Activated CD8-positive, alpha-beta T cell treated with anti-CD3 and anti-CD28 coated beads for 36 hours (primary cell): ENCODE measurements at places on chromosomes 16 and 17.

DNA sequence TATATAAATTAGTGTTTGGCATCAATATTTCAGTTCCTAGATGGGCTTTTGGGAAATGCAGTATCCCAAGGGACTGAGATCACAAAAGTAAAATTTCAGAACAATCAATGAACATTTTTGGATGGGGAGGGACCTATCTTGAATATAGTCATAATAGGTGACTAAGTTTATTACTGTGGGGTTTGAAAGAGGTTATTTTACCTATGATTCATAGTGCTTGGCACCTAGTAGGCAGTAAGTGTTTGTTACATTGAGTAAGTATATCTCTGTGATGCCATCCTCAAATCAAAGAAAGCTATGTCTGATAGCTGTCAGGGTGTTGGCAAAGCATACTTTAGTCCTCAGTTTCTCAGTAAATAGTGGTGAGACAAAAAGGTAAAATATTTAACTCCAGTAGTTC is 36.9 kb downstream of the ZNF207 start:
- H3K4me3 ChIP-seq, result no peak overlapping the region
- DNase-seq, result no peak
- peaks cover 5% of the 10 kb centered on the region for H3K4me1 ChIP-seq
- no peaks in the 10 kb centered on the region for H3K27me3 ChIP-seq
- H3K27ac ChIP-seq, result no peak overlapping the region

DNA sequence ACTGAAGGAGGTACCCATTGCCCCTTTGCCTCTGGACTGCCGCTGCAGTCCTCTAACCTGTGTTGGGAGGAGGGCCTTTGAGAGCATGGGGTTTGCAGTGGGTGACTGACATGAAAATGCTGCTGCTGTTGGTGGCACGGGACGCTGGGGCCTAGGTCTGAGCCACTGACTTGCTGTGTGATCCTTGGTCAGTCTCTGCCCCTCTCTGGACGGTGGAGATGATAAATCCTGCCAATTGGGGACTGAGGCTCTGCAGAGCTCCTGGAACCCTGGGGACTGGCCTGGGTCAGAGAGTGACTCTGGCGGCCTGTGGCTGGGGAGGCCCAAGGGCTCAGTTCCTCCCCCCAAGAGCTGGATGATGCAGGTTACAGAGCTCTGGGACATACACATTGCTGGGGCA is 6.1 kb upstream of the PYDC1 start:
- H3K4me3 ChIP-seq, result no peak overlapping the region
- peaks cover 10% of the 10 kb centered on the region for H3K27me3 ChIP-seq
- DNase-seq, result no peak
- H3K4me1 ChIP-seq, result no peaks in the 10 kb centered on the region
- H3K27ac ChIP-seq, result no peak overlapping the region

- peaks cover 47% of the 10 kb centered on the region for H3K36me3 ChIP-seq
- peak overlapping the region; percentile 67 for H3K27ac ChIP-seq
- H3K4me1 ChIP-seq, result peaks cover 42% of the 10 kb centered on the region
- DNase-seq, result no peak
- H3K27me3 ChIP-seq, result no peaks in the 10 kb centered on the region
Measured at GRCh38 chr17:38705523-38705802, 390 bp downstream of the MLLT6 start.

DNA sequence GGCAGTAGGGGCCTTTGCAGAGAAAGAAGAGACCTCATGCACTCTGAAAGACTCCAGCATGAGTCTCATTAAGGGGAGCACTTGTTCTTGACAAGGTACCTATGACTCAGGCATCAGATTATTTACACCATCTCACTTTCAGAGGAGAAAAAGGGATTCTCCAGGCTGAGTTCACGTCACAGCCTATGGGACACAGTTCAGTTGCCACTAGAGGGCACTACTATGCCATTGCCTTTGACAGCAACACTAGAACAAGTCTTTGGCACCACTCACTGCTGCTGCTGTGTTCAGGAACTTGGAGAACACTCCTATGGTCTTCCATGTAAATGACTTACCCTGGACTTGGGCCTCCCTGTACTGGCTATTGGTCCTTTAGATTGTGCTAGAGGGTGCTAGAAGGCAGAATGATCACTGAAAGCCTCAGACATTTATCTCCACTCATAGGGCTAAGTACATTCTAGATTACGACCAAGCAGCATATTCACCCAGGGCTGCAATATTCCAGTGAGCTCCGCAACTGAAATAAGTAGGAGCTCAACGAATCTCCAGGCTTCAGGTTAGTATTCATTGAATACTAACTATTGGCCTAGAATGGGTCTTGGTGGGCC is 225.1 kb upstream of the CA10 start:
- H3K4me1 ChIP-seq, result no peaks in the 10 kb centered on the region
- H3K4me3 ChIP-seq, result no peak overlapping the region
- no peak overlapping the region for H3K27ac ChIP-seq
- DNase-seq, result peak; percentile 41

- peaks cover 4% of the 10 kb centered on the region for H3K27me3 ChIP-seq
- no peak overlapping the region for H3K27ac ChIP-seq
- no peaks in the 10 kb centered on the region for H3K36me3 ChIP-seq
- H3K4me1 ChIP-seq, result no peaks in the 10 kb centered on the region
- H3K4me3 ChIP-seq, result no peak overlapping the region
- DNase-seq, result peak; percentile 53
Measured at GRCh38 chr16:81261049-81261648, 22.7 kb downstream of the BCO1 start.

GRCh38 chr16:55331648-55332185 is 7.7 kb downstream of the IRX6 start:
- no peak overlapping the region for H3K27ac ChIP-seq
- no peak for DNase-seq
- H3K4me3 ChIP-seq, result no peak overlapping the region
- no peaks in the 10 kb centered on the region for H3K36me3 ChIP-seq
- peaks cover 52% of the 10 kb centered on the region for H3K27me3 ChIP-seq

- peaks cover 5% of the 10 kb centered on the region for H3K27me3 ChIP-seq
- no peak overlapping the region for H3K27ac ChIP-seq
- no peak for DNase-seq
- H3K36me3 ChIP-seq, result no peaks in the 10 kb centered on the region
Measured at GRCh38 chr17:9104370-9105041, 83.2 kb downstream of the NTN1 start.

DNA sequence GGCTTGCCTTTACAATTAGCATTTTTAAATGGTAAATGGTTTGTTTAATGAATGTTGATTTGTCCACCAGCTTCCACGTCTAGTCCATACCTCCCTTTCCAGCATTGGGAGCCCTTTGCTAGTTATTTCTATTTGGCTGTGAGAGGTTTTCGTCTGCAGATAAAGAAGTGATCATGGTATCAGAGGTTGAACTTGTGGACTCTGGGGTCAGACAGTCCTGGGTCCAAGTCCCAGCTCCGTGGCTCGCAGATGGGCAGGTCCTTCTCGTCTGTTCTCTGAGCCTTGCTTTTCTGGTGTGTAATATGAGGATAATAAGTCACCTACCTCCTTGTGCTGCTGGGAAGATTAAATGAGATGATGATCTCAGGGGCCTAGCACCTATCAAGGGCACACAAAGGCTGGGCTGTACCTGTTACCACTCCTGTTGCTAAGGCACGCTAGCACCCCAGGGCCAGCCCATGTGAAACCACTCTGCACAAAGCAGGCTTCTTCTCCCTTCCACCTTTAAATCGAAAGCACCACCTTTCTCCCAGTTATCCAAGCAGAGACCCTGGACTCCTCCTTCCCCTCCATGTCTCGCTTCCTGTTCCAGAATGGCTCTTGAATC is 103.9 kb downstream of the GNAO1 start:
- no peak overlapping the region for H3K4me3 ChIP-seq
- peaks cover 5% of the 10 kb centered on the region for H3K27me3 ChIP-seq
- H3K36me3 ChIP-seq, result no peaks in the 10 kb centered on the region

DNA sequence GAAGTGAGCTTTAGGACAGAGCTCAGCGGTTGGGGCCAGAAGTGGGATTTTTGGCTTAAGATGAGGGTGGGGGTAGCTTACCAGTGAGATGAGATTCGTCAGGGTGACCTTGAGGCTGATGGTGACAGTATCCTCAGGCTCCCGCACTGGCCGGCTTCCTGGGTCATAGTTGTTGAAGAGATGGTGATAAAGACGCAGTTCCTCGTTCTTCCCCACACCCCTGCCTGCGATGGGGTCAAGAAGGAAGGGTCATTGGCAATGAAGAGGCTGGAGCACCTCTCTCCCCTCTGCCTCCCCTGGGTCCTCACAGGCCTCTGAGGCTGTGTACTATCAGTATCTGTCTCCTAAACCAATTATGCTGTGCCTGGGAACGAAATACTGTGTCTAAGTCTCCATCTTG is 358 bp downstream of the CHRNE start:
- no peak overlapping the region for H3K4me3 ChIP-seq
- H3K27ac ChIP-seq, result peak overlapping the region; percentile 75
- DNase-seq, result no peak
- H3K27me3 ChIP-seq, result no peaks in the 10 kb centered on the region

- H3K4me1 ChIP-seq, result no peaks in the 10 kb centered on the region
- no peak overlapping the region for H3K27ac ChIP-seq
- no peaks in the 10 kb centered on the region for H3K36me3 ChIP-seq
Measured at GRCh38 chr17:70810609-70811008, 641.3 kb downstream of the KCNJ2 start.

DNA sequence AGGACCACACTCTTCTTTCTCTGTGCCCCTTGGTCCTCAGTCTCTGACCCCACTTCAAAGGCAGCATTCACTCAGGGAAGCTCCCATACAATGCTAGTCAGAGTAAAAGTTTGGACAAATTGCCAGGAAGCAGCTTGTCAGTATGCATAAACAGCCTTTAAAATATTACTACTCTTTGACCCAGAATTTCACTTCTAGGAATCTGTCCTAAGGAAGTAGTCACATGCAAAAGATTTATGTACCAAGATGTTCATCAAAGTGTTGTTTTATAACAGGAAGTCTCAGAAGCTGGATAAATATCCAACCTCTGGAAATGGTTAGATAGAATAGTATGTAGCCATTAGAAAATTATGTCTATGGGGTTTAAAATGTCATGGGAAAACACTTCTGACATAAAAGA is 31.0 kb downstream of the MAPT start:
- DNase-seq, result no peak
- no peaks in the 10 kb centered on the region for H3K4me1 ChIP-seq
- H3K27ac ChIP-seq, result no peak overlapping the region
- peaks cover 10% of the 10 kb centered on the region for H3K27me3 ChIP-seq
- no peaks in the 10 kb centered on the region for H3K36me3 ChIP-seq
- no peak overlapping the region for H3K4me3 ChIP-seq

- no peaks in the 10 kb centered on the region for H3K36me3 ChIP-seq
- no peak overlapping the region for H3K27ac ChIP-seq
- no peaks in the 10 kb centered on the region for H3K27me3 ChIP-seq
- no peak overlapping the region for H3K4me3 ChIP-seq
Measured at GRCh38 chr17:14016858-14017257, 52.4 kb upstream of the COX10 start.

- DNase-seq, result no peak
- no peak overlapping the region for H3K27ac ChIP-seq
- peaks cover 4% of the 10 kb centered on the region for H3K27me3 ChIP-seq
- no peak overlapping the region for H3K4me3 ChIP-seq
Measured at GRCh38 chr16:79185711-79186110, 414.8 kb downstream of the MAF start.

DNA sequence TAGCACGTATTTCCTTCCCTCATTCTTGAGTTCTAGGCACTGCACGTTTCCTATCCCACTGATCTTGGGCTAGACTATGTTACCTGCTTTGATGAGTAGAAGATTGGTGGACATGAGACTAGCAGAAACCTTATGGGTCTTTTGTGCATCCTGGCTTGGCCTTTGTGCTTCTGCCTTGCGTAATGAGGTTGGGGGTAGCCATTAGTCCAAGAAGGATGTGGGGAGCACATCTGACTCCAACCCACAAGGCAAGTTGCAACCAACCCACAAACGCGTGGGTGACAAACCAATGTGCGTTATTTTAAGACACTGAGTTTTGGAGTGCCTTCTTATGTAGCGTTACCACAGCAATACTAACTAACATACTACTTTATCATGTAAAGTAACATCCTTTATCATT is 180.4 kb upstream of the IRX5 start:
- peak; percentile 2 for DNase-seq
- no peak overlapping the region for H3K4me3 ChIP-seq
- H3K27ac ChIP-seq, result no peak overlapping the region

- DNase-seq, result peak; percentile 15
- H3K27ac ChIP-seq, result peak overlapping the region; percentile 53
- H3K36me3 ChIP-seq, result peaks cover 22% of the 10 kb centered on the region
- H3K27me3 ChIP-seq, result no peaks in the 10 kb centered on the region
Measured at GRCh38 chr17:37025847-37026530, 77.2 kb downstream of the AATF start.

GRCh38 chr16:24699151-24699723 is 30.2 kb upstream of the TNRC6A start:
- H3K36me3 ChIP-seq, result no peaks in the 10 kb centered on the region
- no peaks in the 10 kb centered on the region for H3K4me1 ChIP-seq
- peaks cover 7% of the 10 kb centered on the region for H3K27me3 ChIP-seq
- no peak overlapping the region for H3K4me3 ChIP-seq
- H3K27ac ChIP-seq, result no peak overlapping the region

DNA sequence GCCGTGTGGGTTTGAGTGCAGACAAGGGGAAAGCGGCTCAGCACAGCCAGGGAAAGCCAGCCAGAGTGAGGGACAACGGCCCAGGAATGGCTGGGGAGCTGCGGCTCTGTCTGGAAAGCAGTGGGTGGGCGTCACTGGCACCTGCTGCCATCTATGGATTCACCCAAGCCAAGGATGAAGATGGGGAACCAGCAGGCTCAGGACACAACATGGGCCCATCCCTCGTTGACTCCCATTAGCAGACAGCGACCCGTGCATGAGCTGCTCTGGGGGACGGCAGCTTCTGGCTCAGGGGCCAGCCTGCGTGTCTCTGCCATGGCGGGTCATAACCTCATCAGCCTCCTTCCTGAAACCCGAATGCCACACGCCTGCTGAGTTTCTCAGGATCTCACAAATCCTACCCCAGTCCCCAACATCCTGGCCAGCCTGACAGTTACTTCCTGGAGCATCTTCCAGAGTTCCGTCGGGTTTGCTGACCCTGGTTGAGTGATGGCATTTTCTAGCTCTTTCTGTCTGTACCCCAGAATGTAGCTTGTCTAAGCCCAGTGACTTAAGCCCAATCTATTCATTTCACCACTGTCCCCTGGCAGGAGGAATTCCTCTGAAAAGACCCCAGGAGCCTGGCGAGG is 50.7 kb downstream of the SLC7A5 start:
- peaks cover 7% of the 10 kb centered on the region for H3K4me1 ChIP-seq
- H3K36me3 ChIP-seq, result no peaks in the 10 kb centered on the region
- no peak overlapping the region for H3K4me3 ChIP-seq

GRCh38 chr16:4330277-4330874 is 14.5 kb downstream of the GLIS2 start:
- peak; percentile 83 for DNase-seq
- peaks cover 4% of the 10 kb centered on the region for H3K4me1 ChIP-seq
- H3K27me3 ChIP-seq, result no peaks in the 10 kb centered on the region
- no peaks in the 10 kb centered on the region for H3K36me3 ChIP-seq
- H3K27ac ChIP-seq, result no peak overlapping the region

- H3K4me1 ChIP-seq, result peaks cover 39% of the 10 kb centered on the region
- no peak for DNase-seq
Measured at GRCh38 chr17:44501866-44502375, 1.3 kb downstream of the GPATCH8 start.

DNA sequence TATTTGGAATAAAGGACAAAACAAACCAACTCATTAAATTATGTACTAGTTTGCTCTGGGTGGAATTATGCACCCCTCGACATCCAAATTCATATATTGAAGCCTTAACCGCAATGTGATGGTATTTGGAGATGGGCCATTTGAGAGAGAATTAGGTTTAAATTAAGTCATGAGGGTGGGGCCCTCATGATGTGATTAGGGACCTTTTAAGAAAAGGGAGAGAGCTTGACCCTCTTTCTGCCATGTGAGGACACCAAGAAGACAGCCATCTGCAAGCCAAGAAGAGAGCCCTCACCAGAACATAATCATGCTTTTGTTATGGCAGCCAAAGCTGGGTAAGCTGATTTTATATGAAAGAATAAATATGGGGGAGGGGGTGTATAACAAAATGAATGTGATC is 2.0 kb downstream of the C16orf87 start:
- no peak for DNase-seq
- peaks cover 12% of the 10 kb centered on the region for H3K36me3 ChIP-seq
- no peaks in the 10 kb centered on the region for H3K27me3 ChIP-seq
- H3K27ac ChIP-seq, result peak overlapping the region; percentile 99
